Progenitor cell of endocrine pancreas (in vitro differentiated cells): ENCODE measurements at places on chromosomes 12 and 14. TPM values are rescaled to one million over a fixed set of nuclear protein-coding genes. Genes with fewer than 3 reads are reported as not detected.

Gene SYT1
- total RNA-seq: 4.2 and 4.3 TPM in 2 replicates

DNA sequence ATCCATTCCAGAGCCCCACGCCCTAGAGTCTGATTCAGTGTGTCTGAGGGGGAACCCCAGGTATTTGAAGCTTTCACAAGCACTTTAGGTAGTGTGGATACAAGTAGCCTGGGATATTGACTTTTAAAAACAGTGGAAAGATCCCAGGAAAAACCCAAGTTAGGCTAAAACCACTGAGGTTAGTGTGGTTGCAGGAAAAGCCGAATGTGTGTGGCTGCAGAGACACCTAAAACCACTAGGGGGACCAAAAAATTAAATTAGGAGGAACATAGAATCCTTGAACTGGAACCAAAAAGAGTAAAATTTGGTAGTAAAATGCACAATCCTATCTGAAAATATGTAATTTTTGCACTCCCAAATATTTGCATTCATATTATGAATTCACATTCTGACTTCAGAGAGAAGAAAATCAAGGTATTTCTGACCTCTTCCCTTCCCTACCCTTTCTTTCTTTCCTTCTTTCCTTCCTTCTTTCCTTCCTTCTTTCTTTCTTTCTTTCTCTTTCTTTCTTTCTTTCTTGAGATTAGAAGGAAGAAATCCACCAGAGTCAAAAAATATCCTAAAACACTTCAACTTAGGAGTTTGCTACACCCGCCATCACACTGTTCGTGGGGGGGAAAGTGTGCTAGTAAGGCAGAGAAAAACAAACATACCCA lies 37.8 kb downstream of the SLCO1A2 start:
- no peaks in the 10 kb centered on the region for H3K36me3 ChIP-seq
- H3K4me3 ChIP-seq: no peak overlapping the region
- no peak for DNase-seq
- peaks cover 3% of the 10 kb centered on the region for H3K4me1 ChIP-seq

Gene RBM25
- total RNA-seq: 133 and 135 TPM in 2 replicates

DNA sequence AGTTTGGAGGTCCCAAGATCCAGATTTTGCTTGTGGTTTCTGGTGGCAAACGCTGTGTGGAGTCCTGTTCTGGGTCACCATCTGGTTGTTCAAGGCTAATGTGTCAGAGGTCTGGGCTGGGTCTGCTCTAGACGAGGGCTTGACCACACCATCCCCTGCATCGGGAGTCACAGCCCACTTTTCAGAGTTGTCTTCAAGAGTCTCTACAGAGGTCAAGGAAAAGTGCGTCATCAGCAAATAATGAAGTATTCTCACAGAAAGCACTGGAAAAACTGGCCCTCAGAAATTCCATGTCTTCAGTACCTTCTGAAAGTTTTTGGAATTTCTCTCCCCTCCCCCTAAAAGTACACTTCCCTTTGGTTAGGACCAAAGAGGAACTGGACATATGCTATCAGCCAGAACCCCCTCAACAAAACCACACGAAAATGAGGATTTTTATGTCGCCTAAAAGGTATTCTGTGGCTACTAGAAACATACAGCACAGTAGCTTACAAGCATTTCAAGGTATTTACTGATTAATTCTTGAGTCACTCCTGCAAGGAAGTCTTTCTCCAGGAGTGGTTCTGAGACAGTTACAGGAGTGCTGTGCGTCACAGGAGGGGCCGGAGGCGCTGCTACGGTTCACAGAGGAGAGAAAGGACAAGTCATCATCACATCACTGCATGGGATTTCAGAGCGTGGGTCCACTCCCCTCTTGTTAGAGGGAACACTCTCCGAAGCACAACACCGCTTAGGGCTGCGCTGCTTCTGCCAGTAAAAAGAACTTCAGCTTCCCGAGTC lies 35.4 kb downstream of the RAD52 start:
- H3K4me3 ChIP-seq: no peak overlapping the region
- no peaks in the 10 kb centered on the region for H3K4me1 ChIP-seq
- no peaks in the 10 kb centered on the region for H3K27me3 ChIP-seq
- peaks cover 58% of the 10 kb centered on the region for H3K36me3 ChIP-seq
- no peak for DNase-seq

- no peak overlapping the region for H3K27ac ChIP-seq
- H3K27me3 ChIP-seq: no peaks in the 10 kb centered on the region
- peaks cover 13% of the 10 kb centered on the region for H3K4me1 ChIP-seq
- DNase-seq: no peak
- no peaks in the 10 kb centered on the region for H3K36me3 ChIP-seq
Measured at GRCh38 chr12:22230280-22230794, 104.2 kb downstream of the ST8SIA1 start.

Gene CLMN
- total RNA-seq: 25.3 and 31.5 TPM in 2 replicates

- no peaks in the 10 kb centered on the region for H3K4me1 ChIP-seq
- H3K4me3 ChIP-seq: no peak overlapping the region
- no peak overlapping the region for H3K27ac ChIP-seq
- no peaks in the 10 kb centered on the region for H3K27me3 ChIP-seq
Measured at GRCh38 chr12:128792398-128792797, 31.4 kb downstream of the SLC15A4 start.
